Vagina (tissue), 2 donors: ENCODE measurements at places on chromosomes 1 and 21.

DNA sequence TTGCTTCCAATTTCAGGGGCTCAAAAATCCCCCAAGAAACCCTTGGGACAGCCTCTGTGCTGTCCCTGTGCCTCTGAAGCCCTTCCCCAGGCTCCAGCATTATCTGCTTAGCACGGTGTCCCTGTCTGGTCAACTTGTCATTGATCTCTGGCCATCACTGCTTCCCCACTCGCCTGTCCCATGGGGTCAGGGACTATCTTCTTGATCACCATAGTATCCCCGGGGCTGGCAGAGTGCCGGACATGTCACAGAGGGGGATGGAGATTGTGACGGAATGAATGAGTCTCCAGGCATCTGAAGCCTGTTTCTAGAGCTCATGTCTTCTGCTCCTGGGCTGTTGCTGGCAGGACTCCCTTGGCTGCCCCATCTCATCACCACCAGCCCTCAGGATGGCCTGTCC, 99.4 kb upstream of the VAMP3 start:
- DNase-seq: no peak

- no peak for DNase-seq
Observed at GRCh38 chr1:188027613-188028012, 1198.9 kb downstream of the PLA2G4A start.

GRCh38 chr1:198970916-198971315, 332.1 kb downstream of the PTPRC start:
- DNase-seq: no peak

DNA sequence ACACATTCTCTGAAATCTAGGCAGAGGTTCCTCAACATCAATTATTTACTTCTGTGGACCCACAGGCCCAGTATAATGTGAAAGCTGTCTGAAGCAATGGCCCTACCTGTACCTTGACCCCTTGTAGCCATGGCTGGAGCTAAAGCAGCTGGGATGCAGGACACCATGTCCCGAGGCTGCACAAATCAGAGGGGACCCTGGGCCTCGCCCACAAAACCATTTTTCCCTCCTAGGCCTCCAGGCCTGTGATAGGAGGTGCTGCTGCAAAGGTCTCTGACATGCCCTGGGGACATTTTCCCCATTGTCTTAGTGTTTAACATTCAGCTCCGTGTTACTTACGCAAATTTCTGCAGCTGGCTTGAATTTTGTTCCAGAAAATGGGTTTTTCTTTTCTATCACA, 110.5 kb downstream of the BRINP3 start:
- no peak for DNase-seq

DNA sequence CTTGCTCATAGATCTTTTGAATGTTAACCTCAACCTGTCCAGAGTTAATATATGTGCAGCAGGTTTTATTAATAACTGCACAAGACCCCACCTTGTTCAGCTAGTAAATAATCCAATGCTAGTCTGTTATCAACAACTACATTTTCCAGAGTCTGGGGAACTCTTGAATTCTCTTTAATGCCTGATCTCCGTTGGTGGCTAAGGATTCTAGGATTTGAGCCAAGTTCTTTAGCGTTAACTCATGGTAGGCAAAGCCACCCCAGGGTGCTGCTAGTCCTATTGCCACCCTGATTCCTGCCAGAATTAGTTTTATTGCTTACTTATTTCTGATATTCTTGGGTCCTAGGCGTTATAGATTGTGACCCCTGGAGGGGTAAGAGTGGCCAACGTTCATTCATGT, 12.8 kb downstream of the BACE2 start:
- no peak for DNase-seq

DNA sequence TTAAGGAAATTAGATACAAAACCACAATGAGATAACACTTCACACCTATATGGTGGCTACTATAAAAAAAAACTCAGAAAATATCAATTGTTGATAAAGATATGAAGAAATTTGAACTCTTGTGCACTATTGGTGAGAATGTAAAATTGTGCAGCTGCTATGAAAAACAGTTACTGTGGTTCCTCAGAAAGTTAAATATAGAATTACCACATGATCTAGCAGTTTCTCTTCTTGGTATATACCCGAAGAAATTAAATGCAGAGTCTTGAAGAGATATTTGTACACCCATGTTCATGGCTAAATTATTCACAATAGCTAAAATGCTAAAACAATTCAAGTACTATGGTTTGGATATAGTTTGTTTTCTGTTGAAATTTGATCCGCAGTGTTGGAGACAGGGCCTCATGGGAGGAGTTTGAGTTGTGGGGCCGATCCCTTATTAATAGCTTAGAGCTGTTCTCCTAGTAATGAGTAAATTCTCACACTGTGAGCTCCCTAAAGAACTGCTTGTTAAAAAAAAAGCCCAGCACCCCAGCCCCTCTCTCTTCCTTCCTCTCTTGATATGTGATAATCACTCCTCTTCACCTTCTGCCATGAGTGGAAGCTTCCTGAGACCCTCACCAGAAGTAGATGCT, 1412.1 kb downstream of the PLA2G4A start:
- DNase-seq: no peak

- no peak for DNase-seq
Observed at GRCh38 chr1:113191579-113192076, 118.6 kb downstream of the LRIG2 start.

GRCh38 chr1:102772831-102773230, 335.5 kb downstream of the COL11A1 start:
- no peak for DNase-seq

DNA sequence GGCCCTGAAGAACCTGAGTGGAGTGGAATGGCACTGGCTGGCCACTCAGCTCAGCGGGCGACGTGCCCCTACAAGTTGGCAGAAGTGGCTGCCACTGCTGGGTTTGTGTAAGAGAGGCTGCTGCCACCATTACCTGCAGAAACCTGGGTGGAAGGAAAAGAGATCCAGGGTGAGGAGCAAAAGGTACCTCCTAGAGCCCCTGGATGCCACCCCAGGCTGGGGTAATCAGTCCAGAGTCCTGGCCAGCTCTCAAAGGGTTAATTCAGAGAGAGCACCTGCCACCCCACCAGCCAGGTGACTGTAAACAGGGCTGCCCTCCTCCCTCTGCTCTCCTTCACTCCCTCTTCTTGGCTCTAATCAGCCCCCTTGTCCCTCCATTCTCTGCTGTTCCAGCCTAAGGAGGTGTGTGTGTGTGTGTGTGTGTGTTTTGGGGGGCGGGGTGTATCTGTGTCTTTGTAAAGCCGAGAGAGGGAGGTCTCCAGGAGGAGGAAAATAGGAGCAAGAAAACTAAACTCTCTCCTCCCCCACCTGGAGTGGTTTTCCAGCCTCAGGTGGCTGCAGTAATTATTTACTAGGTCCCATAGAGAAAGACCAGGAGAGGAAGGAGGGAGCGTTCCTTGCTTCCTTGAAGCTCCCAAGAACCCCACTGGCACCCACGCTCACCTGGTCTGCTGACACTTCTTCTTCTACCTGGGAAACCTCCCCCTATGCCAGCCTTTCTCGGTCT, 12.6 kb downstream of the TRIM46 start:
- no peak for DNase-seq

DNA sequence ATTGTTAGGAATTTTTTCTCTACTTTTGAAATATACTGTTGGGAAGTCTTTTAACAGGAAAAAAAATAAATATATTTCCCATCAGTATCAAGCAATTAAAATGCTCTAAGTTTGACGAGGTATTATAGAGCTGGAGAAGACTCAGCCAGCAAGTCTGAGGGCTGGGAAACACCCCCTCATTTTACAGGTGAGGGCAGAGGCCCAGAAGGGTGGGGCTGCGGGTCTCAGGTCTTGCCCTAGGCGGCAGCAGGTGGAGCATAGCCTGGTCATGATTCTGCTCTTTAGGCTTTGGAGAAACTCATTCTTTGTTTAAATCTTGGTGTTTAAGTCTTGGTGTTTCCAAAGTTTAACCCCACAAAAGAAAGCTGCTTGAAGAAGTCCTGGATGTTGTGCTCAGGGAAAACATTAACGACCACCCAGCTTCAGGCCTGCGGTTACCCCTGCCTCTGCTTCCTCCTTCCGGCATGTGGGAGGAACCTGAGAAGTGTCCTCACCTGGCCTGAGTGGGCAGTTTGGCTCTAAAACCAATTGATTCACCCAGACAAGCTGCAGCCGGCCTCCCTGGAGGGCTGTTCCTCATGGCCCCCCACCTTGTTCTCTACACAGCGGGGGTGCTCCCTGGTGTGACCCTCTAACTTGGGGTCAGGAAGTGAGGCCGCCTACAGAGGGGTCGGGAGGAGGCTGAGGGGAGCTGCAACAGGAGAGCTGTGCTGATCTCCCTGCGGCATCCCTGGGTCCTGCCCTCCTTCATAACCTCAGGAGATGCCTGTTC, 41.7 kb downstream of the OLFML2B start:
- DNase-seq: no peak

GRCh38 chr1:240612811-240613210, 856 bp upstream of the GREM2 start:
- DNase-seq: no peak

DNA sequence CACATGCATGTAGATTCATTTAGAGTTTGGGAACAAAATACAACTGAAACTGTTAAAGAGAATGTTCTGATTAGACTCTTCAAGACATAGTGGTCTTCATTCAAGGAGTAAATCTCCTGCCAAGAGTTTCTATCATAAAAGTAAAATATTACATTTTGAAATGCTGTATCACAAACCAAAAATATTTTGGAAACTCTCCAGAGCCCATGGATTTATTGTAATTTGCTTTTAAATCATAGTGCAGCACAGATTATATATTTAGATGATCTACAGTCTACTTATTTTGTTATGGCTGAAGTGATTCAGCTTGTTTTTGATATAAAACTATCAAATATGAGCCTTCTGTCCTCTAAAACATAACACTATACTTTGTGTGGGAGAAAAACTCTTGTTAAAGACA, 105.3 kb downstream of the DISP1 start:
- DNase-seq: no peak

- no peak for DNase-seq
Observed at GRCh38 chr21:20377250-20377649, 621.0 kb upstream of the NCAM2 start.

GRCh38 chr21:37005548-37006485, 685 bp upstream of the RIPPLY3 start:
- no peak for DNase-seq

DNA sequence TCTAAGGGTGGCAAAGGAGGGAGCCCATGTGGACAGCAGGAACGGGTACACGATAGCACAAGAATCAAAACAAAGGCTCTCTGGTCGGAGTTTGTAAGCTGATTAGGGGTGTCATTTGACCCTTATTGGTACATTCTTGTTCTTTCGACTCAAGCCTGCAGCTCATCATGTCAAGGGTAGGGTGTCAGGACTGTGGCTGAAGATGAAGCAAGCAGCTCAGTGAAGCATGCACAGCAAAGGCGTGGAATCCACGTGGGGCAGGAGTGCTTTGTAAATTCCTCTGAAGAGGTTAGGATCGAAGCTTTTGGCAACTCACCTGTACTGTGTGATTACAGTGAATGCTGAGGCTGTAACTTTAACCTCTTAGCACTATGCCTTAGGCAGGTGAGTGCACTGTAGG, 4.7 kb upstream of the ABCB10 start:
- no peak for DNase-seq

- no peak for DNase-seq
Observed at GRCh38 chr1:116310180-116310579, 62.9 kb upstream of the ATP1A1 start.

- DNase-seq: no peak
Observed at GRCh38 chr1:17244821-17245740, 3.8 kb upstream of the PADI3 start.

DNA sequence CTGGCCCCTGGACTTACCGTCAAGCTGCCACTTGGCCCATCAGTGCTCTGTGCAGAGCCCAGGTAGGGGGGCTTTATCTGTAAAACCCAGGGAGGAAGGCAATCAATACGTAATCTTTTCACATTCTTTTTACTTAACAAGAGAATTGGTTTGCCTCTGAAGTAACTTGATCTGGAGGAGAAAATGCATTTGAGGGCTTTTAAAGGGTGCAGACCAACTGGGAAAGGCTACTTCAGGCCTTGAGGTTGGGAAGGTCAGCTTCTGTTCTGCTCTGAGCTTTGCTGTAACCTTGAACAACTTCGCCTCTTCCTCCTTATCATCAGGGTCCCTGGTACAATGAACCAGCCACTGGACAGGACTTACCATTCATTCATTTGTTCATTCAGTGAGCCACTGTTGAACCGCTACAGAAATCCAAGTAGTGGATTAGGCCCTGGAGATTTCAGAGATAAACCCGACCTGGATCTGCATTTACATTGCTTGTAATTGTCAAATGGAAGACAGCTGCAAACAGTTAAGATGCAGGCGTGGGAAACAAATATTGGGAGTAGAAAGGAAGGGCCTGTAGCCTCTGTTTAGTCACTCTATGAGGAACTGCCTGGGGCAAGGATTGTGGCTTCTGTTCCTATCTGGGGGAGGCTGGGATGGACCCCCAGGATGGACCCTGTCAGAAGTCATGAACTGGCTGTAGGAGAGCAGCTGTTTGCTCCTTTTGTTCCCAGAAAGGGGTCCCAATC, 90.9 kb downstream of the MAN1C1 start:
- no peak for DNase-seq

DNA sequence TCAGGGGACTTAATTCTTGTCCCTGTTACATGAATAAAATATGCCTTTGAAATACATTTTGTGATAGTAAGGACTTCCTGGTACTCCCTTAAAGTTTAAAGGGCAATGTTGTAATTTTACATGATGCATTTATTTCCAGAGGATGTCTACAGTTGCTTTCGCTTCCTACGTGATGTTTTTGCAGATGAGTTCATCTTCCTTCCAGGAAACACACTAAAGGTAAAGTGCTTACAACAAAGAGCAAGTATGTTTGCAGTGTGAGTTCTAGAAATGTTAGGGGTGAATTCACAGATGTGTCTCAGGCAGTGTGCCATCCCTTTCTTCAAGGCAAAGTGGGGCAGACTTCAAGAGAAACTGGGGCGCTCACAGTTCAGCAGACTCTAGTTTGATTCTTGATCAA, 31.2 kb downstream of the GNPAT start:
- DNase-seq: no peak
